ENCODE measurements at places on chromosomes 2 and 18.

DNA sequence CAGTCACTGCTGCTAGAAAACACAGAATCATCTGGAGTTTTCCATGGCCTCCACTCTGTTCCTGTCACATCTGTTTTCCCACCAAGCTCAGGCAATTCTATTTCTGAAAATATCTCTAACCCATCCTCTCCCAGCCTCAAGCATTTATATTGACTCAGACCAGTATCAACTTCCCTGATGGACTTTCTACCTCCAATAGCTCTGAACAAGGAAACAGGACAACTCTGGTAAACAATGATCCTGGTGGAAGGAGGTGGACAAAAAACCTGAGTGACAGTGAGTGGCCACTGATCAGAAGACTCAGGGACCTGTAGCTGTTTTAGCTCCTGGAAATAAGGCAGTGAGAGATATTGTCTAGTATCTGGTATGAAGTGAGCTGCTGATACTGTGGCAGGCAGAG, 23.4 kb downstream of the BMP10 start:
- no peak for DNase-seq

DNA sequence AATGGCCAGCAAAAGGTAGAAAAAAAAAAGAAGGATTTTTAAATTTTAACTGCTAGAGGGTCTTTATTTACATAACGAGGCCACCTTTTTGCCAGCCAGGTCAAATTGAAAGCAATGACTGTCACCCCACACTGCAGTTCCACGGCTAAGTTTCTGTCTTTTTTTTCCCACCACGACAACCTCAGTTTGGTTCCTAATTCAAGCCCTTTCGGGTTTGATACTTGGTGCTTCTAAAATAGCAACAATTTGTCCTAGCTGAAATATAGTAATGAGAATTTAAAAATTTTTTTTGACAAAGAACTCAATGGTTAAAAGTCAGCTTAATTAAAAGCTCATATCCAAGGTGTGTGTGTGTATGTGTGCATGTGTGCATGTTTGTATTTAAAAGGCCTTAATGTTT, 16.4 kb upstream of the NMS start:
- DNase-seq: no peak

- DNase-seq: peak; percentile 40
These were observed 168.6 kb downstream of the SS18 start for GRCh38 chr18:25921677-25922421.

DNA sequence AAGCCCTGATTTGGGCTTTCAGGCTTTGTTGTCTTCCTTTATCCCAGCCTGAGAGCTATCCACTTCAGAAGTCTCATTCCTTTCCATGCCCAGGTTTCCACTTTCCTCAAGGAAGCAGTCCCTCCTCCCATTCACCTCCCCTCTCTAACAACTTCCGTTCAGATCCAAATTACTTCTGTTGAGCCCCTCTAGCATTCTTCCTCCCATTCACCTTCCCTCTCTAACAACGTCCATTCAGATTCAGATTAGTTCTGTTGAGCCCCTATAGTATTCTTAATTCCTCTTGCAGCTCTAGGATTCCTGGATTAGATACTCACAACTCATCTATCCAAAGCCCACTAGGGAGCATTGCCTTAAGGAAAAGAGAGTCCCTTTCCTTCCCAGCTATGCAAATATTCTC, 216.8 kb downstream of the RAD51AP2 start:
- DNase-seq: no peak

- no peak for DNase-seq
These were observed 46.8 kb upstream of the TTC21B start for GRCh38 chr2:166000401-166000800.

DNA sequence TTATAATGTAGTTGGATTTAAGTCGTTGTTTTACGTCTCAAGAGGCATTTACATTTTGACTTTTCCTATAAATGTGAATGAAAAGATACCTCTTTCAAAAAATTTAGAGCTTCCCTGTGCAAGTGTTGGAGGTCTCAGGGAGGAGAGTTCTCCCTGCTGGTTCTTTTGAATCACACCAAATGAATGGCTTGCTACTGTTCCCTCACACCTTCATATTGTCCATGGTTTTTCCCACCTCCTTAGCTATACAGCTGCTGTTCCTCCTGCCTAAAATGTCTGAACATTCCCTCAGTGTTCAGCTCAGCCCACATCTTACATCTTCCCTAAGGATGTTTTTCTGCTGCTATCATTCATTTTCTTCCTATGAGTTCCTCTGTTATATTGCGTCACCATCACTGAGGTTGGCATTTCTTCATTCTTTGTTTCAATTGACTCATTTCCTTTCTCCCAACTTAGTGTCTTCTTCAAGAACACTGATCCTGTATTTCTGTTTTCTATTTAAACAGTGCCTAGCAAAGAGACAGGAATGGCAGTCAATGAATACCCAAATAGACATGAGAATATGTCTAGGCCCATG, 46.0 kb downstream of the COX7A2L start:
- DNase-seq: no peak

DNA sequence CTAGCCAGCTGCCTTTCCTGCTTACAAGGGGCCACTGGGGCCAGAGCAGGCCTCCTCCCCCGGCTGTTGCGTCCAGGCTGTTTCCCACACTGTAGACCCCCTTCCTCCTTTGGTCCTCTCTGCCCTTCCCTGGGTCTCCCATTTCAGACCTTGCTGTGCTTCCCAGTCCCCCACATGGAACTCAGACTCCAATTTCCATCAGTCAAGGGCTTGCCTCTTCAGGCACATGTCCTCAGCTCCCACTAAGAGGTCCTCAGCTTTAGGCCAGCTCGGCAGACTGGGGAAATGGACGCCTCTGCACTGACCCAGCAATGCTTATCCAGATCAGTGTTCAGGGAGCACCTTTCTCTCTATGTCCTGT, 98.0 kb upstream of the BZW1 start:
- no peak for DNase-seq

DNA sequence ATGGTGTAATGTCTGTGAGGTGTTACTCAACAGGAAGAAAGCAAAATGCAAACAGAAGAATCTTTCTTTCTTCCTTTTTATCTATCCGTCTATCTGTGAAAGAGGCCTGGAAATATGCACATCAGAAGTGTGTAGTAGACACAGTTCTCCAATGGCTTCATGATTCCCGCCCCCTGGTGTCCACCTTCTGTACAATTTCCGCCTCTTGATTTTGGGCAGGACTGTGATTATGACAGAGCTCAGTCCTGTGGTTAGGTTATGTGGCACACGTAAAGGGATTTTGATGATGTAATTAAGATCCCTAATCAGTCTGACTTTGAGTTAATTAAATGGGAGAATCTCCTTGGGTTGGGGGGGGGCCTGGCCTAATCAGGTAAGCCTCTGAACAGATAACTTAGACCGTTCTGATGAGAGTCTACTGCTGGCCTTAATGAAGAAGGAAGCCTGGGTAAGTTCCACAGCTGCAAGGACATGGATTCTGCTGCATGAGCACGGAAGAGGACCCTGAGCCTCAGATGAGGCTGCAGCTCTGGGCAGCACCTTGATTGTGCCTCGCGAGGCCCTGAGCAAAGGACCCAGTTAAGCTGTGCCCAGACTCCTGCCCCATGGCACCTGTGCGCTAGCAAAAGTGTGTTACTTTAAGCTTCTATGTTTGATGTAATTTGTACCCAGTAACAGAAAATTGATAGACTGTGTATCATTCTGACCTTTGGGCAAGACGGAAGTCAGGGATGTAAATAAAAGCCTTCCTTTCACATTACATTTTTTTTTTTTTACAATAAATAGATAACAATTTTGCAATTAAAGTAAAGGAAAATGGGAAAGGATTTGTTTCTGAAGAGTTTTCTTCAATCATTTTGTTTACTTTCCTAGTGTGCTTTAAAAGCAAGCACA, 11.3 kb upstream of the KCNF1 start:
- DNase-seq: no peak

- DNase-seq: no peak
These were observed 44.9 kb downstream of the AQP12A start for GRCh38 chr2:240736281-240737250.

- no peak for DNase-seq
These were observed 35.2 kb downstream of the MTERF4 start for GRCh38 chr2:241066893-241067341.

GRCh38 chr2:23418461-23418911, 33.5 kb downstream of the KLHL29 start:
- DNase-seq: no peak

DNA sequence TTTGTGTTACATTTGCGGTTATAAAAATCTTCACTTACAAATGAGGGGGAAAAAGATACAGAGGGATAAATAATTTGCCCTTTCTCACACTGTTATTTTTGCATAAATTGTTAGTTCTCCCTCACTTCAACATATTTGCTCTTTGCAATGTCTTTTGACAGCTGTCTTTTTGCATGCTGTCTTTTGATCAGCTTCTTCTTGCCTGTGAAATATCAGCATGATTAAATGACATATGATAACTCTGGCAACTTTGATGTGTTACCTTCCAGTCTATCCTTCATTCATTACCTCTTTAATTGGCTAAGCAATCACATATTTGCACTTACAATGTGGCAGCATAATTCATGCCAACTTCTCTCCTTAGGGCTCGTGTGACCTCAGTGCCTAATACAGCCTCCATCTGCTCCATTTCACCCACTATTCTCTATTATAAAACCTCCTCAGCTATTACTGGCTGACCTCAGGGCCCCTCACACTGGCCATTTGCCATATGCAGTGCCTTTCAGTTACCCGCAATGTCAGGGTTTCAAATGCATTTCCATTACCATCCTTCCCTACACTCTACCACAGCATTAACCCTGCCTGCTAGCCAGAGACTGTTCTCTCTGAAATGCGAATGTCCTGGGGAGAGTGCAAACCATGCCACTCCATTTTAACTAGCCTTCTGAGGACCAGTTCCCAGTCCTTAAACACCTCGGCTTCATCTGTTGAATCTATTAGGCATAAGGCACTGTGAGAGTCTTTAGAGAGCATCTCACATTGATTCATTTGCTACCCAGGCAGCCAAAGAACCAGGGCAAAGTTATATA, 1056.6 kb upstream of the CHAC2 start:
- DNase-seq: no peak

DNA sequence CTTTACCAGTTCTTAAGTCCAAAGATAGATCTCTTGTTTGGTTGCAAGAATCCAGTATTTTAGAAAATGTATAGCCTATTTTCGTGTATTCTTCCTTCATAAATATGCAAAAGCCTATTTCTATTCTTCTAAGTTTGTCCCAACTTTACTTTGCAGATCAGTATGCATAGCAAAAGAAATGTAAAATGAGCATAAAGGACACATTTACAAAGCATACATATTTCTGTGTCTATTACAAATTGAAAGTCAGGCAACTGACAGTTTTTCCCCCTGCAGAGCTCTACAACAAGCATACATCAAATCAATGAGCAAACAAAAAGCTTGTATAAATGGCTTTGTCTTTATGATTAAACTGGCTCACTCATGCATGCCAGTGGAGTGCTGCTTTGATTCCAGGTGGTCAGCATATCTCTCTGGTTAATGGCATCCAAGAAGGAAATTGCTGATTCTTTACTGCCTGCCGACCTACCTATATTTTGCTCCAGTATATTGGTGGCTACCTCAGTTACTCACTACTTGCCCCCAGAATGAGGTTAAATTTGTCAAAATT, 10.0 kb upstream of the VPS54 start:
- no peak for DNase-seq

GRCh38 chr2:128651000-128651399, 332.3 kb upstream of the HS6ST1 start:
- DNase-seq: no peak

DNA sequence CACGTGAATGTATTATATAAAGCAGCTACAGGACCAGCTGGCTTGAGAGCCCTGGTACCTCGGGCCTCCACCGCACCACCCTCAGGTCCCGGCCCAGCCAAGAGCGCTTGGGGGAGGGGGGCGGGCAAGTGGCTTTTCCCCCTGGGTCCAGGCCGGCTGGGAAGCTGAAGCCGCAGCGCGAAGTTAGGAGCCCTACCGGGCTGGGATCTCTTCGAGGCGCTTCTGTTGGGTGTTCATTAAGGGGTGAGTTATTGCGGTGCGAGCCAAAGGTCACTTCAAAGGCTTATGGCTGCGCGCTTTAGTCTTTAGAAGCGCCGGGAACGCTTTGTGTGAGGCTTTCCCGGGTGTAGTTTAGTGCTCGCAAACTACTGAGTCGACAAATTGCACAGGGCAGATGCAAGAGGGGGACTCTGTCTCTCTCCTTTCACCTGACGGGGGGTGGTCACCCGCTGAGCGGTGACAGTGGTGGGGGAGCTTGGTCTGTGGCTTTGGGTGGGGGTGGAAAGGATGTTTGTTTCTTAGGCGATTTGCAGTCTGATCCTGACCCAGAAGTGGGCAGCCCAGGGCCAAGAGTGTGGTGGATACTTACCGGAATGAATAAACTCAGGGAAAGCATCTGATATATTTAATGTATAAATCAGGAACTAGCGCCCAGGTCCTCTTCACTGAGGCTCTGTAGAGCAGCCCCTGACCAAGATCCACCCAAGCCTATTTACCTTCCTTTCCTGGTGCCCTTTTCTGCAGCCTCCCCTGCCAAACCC, 6.0 kb downstream of the HOXD3 start:
- no peak for DNase-seq

GRCh38 chr2:73935641-73936040, 9.0 kb downstream of the DGUOK start:
- no peak for DNase-seq

DNA sequence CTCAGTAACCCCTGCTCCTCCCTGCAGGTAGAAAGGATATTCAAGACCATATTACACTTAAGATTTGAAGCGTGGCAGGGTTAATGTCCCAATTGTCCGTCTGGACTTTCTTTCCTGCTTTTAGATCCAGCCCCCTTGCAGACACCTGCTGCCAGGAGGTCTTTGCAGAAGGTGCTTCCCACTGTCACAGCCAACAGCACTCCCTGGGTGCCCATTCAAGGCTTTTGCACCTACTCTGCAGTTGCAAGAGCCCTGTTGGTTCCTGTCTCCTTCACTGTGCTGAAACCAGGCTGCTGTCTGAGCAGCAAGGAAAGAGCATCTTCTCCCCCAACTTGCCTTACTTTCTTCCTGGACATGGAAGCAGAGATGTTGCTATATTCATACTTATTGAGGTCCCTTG, 1043.0 kb upstream of the POU3F3 start:
- no peak for DNase-seq

- DNase-seq: no peak
These were observed 149.0 kb downstream of the LAMA3 start for GRCh38 chr18:23838233-23838632.

DNA sequence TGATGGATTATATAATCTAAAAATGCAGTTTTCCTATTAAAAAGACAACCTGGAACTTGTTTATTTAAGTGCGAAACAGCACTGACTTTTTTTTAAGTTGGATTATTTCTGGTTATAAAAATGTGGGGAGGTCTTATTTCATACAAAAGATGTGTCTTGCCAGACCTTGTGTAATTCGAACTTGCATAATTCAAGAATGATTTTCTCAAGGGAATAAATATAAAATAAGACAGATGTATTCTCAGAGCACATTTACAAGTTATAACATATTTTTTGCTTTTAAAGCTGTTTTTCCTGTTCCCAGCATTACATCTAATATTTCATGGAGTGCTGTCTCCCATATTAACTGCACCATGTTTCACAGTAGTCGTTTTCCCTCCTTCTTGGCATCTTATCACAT, 263.1 kb downstream of the CDH20 start:
- no peak for DNase-seq

DNA sequence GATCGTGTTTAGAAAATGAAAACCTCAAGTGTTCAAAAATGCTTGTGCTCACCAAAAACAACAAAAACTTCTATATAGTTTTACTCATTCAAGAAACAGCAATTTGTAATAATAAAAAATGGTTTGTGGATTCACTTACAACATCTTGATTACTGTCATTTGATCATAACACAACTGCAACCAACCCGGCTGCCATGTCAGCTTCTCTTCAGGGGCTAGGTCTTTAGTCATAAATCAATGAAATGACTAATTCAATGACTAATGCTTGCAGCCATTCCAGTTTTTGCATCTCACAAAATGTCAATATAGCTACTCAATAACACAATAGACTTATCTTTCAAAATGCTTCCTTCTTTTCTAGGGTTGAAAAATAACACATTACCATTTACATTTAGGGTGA, 128.0 kb downstream of the OLA1 start:
- no peak for DNase-seq
